Fibroblast of skin of abdomen (primary cell): ENCODE measurements at places on chromosomes 13 and 19.

DNA sequence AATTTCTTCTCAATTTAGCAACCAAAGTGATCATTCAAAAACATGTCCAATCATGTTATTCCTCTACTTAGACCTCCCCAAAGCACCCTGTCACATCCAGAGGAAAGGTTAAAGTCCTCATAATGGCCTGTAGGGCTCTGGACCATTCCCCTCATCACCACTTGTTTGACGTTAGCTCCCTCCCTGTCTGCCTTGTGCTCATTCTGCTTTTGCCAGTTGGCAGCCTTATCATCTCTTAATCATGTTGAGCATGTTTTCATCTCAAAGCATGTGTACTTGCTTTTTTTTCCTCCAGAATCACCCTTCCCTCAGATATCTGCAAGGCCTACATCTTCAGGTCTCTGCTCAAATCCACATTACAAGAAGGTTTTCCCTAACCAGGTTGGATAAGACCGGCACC, 25.9 kb downstream of the UBAC2 start:
- no peak for DNase-seq

DNA sequence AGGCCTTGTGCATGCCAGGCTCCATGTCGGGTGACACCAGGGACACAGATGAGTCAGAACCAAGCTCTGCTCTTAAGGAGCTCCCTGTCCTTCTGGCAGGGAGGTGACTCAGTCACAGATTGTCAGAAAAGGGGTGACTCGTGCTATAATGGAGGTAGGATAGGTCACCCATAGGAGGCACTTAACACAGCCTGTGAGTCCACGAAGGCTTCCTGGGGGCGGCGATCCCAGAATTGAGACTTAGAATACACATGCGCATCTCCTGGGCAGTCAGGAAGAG, 19.6 kb downstream of the FUZ start:
- DNase-seq, result peak; percentile 29

GRCh38 chr19:55071129-55071502, 4.6 kb upstream of the EPS8L1 start:
- peak; percentile 38 for DNase-seq

DNA sequence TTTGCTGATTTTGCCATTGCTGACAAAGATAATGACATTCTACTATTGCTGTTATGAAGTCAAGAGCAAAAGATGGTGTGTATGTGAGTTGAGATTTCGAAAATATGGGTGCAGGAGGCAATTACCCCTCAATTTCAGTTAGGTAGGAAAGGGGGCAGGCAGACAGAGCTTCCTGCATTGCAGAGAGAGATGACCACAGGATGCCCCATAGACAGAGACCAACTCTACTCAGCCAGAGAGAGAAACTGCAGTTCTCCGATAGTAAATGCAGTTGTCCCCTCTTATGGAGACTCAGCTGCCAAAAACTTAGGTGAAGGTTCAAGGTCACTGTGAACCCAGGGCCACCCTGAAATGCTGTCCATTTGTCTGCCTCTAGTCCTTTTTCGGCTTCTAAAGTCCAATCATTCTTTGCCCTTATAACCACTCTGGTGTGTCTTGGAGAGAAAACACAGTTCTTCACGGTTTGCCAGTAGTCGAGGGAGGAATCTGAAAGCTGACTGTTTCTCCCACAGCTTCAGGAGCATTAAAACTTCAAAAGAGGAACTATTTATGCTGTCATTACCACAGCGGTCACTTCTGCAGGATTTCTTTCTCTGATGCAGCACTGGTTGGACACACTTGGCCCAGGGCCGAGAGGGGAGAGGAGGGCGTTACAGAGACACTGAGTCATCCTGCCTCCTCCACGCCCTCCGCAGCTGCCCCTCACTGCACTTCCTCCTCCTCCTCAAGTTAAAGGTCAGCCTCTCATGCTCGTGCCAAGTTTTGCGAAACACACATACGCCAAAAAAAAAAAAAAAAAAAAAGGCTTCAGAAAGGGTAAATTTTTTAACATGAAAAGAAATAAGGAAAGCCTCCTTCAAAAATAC, 264.3 kb downstream of the FOXO1 start:
- peak; percentile 96 for DNase-seq

DNA sequence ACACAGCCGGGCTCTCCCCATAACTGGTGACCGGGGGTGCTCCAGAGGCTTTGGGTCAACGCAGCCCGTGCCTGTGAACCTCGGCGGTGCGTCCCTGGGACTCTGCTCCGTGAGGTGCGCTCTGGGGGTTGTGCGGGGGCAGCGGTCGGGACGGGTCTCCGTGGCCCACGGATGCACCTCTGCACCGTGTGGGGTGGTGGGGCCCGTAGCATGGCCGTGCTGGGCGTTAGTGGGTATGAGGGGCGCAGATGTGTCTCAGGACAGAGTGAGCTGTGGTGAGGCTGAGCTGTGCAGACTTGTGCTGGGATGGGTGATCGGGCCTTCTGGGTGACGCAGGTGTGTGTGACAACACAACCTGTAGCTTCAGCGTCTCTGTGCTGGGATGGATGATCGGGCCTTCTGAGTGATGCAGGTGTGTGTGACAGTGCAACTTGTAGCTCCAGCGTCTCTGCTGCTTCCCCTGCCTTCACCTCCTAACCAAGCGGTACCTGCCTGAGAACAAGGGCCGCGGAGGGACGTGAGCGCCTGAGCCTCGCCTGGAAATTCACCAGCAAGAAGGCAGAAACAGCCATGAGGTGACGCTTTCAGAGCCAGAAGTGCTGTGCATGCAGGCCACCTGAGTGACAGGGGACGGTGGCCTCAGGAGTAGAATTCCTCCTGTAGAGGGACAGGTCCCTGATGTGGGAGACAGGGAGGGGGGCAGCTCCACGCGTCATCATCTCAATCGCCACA, 599 bp downstream of the ZNF331 start:
- no peak for DNase-seq

DNA sequence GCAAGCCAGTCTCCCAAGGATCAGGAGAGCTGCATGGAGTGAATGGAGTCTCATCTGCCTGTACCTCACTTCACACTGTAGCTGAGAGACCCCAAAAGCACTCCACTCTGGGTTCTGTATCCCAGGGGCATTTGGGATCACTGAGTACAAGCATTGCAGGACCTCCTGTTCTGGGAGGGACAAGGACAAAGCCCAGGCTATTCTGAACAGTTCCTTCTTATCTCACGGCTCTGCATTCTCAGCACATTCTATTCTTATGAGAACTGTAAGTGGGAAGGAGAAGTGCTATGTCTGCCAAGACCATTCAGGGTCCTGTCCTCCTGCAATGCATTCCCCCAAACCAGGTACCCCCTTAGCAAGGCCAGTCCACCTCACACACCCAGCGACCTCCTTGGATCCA, 42.8 kb downstream of the RNF6 start:
- DNase-seq, result no peak

- peak; percentile 70 for DNase-seq
Measured at GRCh38 chr19:8252922-8253589, 43.9 kb downstream of the CERS4 start.

GRCh38 chr13:38954291-38954690, 36.3 kb downstream of the STOML3 start:
- no peak for DNase-seq

DNA sequence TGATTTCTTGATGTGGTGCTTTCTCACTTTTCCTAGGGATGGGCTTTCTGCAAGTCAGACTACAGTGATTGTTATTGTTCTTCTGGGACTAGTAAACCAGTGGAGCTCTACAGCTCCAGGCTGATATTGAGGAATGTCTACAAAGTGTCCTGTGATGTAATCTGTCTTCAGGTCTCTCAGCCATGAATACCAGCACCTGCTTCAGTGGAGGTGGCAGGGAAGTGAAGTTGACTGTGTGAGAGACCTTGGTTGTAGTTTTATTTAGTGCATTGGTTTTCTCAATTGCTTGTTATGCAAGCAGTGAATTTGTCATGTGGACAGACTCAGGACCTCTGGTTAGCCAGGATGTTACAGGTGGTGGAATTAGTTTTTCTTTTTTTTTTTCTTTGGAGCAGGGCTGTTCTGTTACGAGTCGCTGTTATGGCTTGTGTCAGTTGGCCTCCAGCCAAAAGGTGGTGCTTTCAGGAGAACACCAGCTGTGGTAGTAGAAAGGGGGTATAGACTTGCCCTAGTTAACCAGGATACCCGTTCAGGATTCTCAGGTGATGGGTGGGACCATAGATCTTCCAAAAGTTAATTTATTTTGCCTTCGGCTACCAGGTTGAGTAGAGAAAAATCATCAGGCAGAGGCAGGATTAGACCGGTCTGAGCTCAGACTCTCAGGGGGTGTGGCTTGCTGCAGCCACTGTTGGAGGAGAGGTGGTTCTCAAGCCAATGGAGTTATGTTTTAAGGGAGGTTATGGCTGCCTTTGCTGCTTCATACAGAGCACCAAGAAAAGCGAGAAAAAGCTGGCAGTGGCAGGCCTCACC, 11.9 kb upstream of the ZNF675 start:
- DNase-seq, result no peak

GRCh38 chr19:2266183-2266993, 10.2 kb upstream of the JSRP1 start:
- peak; percentile 82 for DNase-seq

DNA sequence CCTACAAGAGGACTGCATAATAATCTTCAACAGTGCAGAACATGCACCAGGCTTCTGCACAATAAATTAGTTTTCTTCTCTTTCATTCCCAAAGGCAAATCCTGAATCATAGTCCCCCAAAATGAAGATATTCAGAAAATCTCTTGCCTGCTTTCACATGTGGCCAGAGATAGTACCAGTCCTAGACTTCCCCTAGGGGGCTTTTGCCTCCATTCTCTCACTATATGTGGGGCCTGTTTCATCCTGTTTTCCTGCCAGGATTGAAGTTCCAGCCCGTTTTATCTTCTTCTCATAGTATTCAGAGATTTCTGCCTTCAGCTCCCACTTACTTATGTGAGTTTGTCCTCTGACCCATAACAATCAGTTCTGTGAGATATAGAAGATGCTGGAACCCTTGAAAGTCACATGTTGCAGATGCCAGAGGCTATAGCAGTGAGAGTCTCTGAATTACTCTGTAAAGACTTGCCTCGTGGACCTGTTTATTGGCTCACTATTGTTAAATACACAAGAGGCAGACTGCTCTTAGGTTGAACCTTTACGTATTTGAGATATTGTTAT, 421.9 kb upstream of the PCDH9 start:
- no peak for DNase-seq

GRCh38 chr19:16871871-16872270, 16.9 kb upstream of the F2RL3 start:
- no peak for DNase-seq
